ENCODE measurements at places on chromosomes 1 and 21.

DNA sequence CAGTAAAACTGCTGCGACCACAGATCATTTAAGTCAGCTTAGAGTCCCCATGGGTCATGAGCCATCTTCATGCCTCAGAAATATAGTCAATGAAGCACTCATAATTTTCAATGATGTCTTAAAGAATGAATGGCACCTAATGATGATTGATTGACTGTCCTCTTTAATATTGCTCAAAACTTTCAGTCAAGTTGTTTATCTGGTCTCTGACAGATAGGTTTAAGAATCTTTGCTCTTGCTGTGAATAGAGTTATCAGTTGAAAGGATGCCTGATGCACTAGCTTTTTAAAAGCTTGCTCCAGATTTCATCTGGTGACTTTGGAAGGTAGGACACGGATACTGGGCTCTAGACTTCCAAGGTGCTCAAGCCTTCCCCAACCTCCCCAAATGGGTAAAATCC is 45.1 kb downstream of the COLGALT2 start:
- DNase-seq, result no peak

- peak; percentile 46 for DNase-seq
Observed at GRCh38 chr1:227999056-227999930, 7.5 kb upstream of the WNT3A start.

- DNase-seq, result no peak
Observed at GRCh38 chr1:231580874-231581273, 45.7 kb upstream of the DISC1 start.

DNA sequence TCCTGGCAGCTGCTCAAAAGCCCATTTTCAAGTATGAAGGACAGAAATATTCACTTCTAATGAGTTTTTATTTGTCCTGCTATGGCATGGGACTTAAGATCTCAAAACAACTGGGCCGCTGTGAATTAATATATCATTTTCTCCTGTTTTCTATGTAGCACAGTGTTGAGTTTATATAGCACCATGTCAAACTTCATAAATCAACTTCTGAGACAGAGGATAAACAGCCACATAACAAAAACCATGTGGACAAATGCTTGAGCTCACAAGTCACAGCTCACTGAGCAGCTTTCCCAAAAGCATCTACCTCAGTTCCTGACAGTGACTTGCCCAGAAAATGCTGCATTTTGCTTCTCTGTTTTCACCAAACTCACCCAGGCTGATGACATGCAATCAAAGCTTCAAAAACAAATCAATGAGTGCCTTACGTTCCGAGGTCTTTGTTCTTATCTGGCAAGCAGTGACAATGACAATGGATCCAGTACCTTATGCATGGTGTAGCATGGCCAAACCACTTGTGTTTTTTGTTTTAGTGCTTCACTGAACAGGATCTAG is 722.6 kb downstream of the LRRIQ3 start:
- no peak for DNase-seq

GRCh38 chr1:103371234-103371633 is 154.3 kb upstream of the RNPC3 start:
- DNase-seq, result no peak

DNA sequence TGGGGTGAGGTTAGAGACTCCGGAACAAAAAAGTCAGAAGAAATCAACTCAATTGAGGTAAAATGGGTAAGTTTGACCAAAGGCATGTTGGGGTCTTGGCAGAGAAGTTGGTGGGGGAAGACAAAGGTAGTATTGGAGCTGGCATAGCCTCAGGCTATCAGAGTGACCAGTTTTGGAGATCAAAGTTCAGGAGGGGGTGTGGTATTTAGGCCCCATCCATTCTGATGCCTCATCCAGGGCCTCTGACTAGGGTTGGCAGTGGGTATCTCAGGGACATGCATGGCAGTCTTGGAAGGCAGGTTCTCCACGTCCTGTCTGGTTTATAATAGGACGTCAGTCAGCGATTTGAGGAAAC is 73.2 kb upstream of the TRABD2B start:
- no peak for DNase-seq

Data from stimulated activated CD4-positive, alpha-beta T cell treated with anti-CD3 and anti-CD28 coated beads, Interleukin-12 subunit alpha, Interleukin-12 subunit beta, amount 100 ng/mL, for 4 hours (primary cell).